GM12892 (cell line): ENCODE measurements at places on chromosomes 2 and 18.
A peak's percentile ranks its signal among the peaks of the same experiment; 100 is the strongest.

GRCh38 chr2:126981476-126981875 lies 82.8 kb downstream of the TEX51 start:
- DNase-seq: no peak

DNA sequence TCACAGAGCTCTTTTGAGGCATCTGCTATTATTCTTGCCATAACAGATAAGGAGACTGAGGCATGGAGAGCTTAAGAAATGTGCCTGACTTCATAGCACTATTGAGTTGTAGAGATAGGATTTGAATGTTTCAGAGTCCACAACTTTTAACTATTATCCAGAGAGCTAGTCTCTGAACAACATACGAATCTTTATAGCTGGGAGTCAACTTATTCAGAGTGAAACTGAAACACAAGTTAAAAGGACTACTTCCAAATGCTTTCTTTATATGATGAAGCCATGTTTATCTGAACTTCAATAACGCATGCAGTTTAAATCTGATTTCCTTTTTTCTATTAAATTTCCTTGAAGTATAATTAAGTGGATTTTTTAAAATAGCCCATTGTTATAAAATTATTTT lies 268.8 kb downstream of the IKZF2 start:
- DNase-seq: no peak

- DNase-seq: no peak
Observed at GRCh38 chr18:51212606-51213005, 15.1 kb upstream of the MEX3C start.

- DNase-seq: no peak
Observed at GRCh38 chr2:20450201-20450999, 3.5 kb downstream of the RHOB start.

DNA sequence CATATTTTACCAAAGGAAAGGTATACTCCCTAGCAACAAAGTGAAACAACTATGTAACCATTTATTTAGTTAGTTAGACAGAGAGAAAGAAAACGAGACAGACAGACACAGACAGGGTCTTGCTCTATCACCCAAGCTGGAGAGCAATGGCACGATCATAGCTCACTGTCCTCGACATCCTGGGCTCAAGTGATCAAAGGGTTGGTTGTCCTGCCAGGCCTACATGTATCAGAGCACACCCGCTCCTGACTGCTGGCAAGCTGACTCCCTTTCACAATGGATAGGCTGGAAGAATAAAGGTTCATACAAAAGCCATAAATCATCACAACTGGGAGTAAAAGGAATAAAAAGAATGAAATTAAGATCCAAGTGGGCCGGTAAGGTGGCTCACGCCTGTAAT lies 53.5 kb downstream of the ATL2 start:
- DNase-seq: no peak

- DNase-seq: no peak
Observed at GRCh38 chr2:224982910-224983711, 59.2 kb downstream of the DOCK10 start.

- no peak for DNase-seq
Observed at GRCh38 chr18:14933049-14933851, 185.3 kb downstream of the ANKRD30B start.

GRCh38 chr2:147843391-147843863 lies 1.4 kb upstream of the ACVR2A start:
- no peak for DNase-seq

- no peak for DNase-seq
Observed at GRCh38 chr2:119490653-119491195, 33.6 kb downstream of the SCTR start.

DNA sequence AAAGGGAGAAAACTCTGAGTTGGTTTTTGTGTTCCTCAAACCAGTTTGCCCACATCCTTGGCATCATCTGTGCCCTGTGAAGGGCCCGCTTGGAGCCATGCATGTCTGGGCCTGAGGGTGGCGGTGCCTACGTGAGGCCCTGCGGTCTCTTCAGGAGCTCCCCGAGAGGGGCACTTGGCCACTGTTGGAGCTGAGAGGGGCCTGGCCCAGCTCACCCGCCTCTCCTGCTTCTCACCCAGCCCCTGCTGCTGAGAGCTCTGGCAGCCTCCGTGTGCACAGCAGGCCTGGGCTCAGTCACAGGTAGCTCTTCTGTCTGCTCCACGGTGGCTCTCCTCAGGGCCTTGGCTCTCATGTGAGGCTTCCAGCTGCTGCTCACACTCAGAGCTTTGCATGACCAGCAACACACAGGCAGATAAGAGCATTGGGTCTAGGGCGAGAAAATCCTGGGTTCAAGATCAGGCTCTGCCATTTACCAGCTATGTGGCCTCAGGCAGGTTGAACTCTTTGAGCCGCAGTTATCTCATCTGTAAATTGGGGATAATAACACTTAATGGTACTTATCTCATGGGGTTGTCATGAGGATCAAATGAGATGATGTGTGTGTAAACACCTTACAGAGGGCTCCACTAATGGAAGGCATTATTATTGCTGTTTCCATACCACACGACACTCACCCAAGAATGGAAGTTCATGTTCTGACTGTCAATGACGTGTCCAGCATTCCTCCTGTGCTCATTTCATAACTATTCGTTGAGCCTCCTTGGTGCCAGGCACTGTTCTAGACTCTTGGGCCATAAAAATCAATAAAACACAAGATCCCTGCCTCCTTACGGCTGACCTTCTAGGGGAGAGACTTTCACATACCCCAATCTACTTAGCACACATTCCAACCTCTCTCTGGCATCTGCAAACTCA lies 41.6 kb upstream of the PLB1 start:
- DNase-seq: no peak

DNA sequence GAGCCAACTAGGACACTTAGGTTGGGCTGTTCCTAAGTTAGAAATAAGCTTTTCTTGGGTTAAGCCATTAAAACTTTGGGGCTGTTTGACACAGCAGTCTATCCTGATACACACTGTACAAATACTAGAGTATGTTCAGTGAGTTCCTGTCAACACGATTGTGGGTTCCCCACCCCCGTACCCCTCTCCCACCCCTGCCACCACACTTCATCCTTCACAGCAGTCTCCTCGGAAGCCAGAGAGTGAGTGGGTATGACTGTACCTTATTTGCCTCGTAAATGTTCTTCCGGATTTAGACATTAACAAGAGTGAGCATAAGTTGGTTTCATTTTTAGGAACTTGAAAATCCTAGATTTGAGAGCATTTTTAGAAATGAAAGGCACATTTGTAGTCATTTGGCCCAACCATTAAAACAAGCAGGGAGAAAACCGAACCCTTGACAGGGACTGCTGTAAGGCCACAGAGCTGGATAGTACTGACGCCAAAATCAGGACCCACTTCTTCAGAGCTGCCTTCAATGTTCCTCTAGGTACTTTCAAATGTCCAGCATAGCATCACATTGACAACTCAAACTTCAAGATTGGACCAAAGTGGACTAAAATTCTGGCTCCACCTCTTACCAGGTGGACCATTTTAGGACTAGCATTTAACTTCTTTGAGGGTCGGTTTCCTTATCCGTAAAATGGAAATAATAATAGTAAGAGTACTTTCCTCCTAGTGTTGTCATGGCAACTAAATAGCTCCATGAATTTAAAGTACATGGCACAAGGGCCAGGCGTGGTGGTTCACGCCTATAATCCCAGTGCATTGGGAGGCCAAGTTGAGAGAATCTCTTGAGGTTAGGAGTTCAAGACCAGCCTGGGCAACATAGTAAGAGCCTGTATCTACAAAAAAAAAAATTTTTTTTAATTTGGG lies 166.3 kb upstream of the SERTAD2 start:
- peak; percentile 44 for DNase-seq

- DNase-seq: peak; percentile 29
Observed at GRCh38 chr18:49055754-49056172, 105.0 kb upstream of the SMAD7 start.

DNA sequence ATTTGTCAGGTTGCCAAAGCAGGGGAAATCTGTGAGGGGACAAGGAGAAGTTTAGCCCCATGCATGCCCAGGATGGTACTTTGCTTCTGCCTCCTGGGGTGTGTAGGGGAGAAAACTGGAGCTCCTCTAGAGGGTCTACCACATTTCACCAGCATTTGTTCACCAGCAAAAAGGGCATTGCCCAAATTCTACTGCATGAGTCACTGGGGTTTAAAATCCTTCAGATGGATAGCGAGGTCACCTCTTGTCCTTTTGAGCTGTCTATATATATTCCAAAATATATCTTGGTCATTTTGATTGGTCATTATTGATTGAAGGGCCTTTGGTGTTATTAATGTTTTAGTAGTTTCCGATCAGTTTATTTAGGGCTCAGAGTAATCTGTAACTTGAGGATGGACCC lies 18.7 kb downstream of the FHOD3 start:
- no peak for DNase-seq

GRCh38 chr2:104434318-104434792 lies 419.6 kb upstream of the POU3F3 start:
- DNase-seq: no peak
